ENCODE measurements at places on chromosomes 12 and 14.

GRCh38 chr12:131923260-131923659 is 5.8 kb upstream of the PUS1 start:
- no peak overlapping the region for H3K27ac ChIP-seq
- H3K4me3 ChIP-seq, result no peak overlapping the region
- peaks cover 50% of the 10 kb centered on the region for H3K36me3 ChIP-seq
- no peaks in the 10 kb centered on the region for H3K27me3 ChIP-seq

DNA sequence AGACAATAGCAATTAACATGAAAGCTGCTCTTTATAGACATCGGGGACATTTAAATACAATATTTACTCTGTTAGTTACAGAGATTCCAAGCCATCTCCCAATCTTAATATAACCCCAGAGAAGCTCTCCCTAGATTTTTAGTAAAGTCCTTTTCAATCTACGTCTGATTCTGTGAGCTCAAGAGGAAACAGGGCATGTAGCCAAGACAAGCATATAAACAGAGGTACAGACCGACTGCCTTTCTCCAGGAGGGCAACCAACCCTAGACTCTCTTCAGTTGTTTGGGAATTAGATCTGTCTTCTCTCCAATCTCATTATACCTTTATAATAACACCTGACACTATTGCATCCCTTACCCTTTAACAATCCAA is 57.4 kb downstream of the TMTC1 start:
- H3K4me3 ChIP-seq, result no peak overlapping the region
- peaks cover 8% of the 10 kb centered on the region for H3K36me3 ChIP-seq
- no peaks in the 10 kb centered on the region for H3K27me3 ChIP-seq
- peak overlapping the region; percentile 79 for H3K27ac ChIP-seq
- ATAC-seq, result no peak
- H3K4me1 ChIP-seq, result peaks cover 69% of the 10 kb centered on the region

GRCh38 chr12:126349383-126349782 is 1284.1 kb downstream of the AACS start:
- no peaks in the 10 kb centered on the region for H3K4me1 ChIP-seq
- no peaks in the 10 kb centered on the region for H3K27me3 ChIP-seq
- no peaks in the 10 kb centered on the region for H3K36me3 ChIP-seq
- no peak for ATAC-seq
- H3K27ac ChIP-seq, result no peak overlapping the region

- peaks cover 7% of the 10 kb centered on the region for H3K4me1 ChIP-seq
- no peaks in the 10 kb centered on the region for H3K36me3 ChIP-seq
- peaks cover 5% of the 10 kb centered on the region for H3K27me3 ChIP-seq
Observed at GRCh38 chr14:72514660-72515025, 379.3 kb downstream of the DPF3 start.

DNA sequence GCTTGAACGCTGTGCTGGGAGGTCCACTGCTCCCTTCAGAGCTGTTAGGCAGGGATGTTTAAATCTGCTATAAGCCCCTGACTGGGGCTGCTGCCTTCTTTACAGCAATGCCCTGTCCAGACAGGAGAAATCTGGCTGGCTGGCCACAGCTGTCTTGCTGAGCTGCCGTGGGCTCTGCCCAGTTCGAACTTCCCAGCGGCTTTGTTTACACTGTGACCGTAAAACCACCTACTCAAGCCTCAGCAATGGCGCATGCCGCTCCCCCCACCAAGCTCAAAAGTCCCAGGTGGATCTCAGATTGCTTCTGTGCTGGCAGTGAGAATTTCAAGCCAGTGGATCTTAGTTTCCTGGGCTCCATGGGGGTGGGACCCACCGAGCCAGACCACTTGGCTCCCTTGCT is 35.8 kb downstream of the CKAP4 start:
- H3K27me3 ChIP-seq, result peaks cover 20% of the 10 kb centered on the region
- no peak overlapping the region for H3K4me3 ChIP-seq
- H3K27ac ChIP-seq, result no peak overlapping the region

- H3K4me3 ChIP-seq, result no peak overlapping the region
- ATAC-seq, result no peak
- H3K27me3 ChIP-seq, result no peaks in the 10 kb centered on the region
- H3K36me3 ChIP-seq, result no peaks in the 10 kb centered on the region
- no peak overlapping the region for H3K27ac ChIP-seq
Observed at GRCh38 chr14:70917633-70918032, 10.4 kb downstream of the PCNX1 start.

GRCh38 chr14:74019408-74020137 is 424 bp downstream of the BBOF1 start:
- H3K36me3 ChIP-seq, result peaks cover 4% of the 10 kb centered on the region
- no peak for ATAC-seq
- H3K27me3 ChIP-seq, result no peaks in the 10 kb centered on the region
- H3K4me1 ChIP-seq, result peaks cover 25% of the 10 kb centered on the region
- peak overlapping the region; percentile 94 for H3K4me3 ChIP-seq

DNA sequence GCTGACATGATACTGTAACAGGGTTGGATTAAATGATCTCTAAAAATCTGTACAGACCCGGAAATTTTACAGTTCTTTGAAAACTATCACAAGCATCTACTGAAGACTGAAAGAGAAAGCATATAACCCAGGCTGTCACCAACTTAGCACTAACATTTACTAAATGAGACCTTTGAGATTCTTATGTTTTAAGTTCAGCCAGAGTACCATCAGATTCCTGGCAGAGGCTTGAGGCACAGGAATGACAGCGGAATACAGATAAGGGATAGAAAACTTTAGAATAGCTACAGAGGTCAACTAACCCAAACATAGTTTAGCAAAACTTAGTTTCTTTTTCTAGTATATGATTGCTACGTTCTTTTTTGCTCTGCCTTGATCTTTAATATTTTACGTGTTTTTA is 91.6 kb upstream of the FERMT2 start:
- no peaks in the 10 kb centered on the region for H3K36me3 ChIP-seq
- ATAC-seq, result no peak
- H3K27me3 ChIP-seq, result no peaks in the 10 kb centered on the region

GRCh38 chr14:75292886-75293285 is 14.3 kb downstream of the FOS start:
- H3K36me3 ChIP-seq, result no peaks in the 10 kb centered on the region
- peak overlapping the region; percentile 96 for H3K27ac ChIP-seq
- H3K27me3 ChIP-seq, result no peaks in the 10 kb centered on the region

- peaks cover 6% of the 10 kb centered on the region for H3K4me1 ChIP-seq
- H3K36me3 ChIP-seq, result no peaks in the 10 kb centered on the region
- peak overlapping the region; percentile 72 for H3K27ac ChIP-seq
- peak; percentile 2 for ATAC-seq
- H3K4me3 ChIP-seq, result peak overlapping the region; percentile 59
Observed at GRCh38 chr12:65168681-65169319, 583 bp upstream of the LEMD3 start.

GRCh38 chr12:13218641-13219040 is 22.1 kb downstream of the EMP1 start:
- no peak overlapping the region for H3K27ac ChIP-seq
- H3K36me3 ChIP-seq, result no peaks in the 10 kb centered on the region
- no peaks in the 10 kb centered on the region for H3K27me3 ChIP-seq
- no peak for ATAC-seq

- peaks cover 3% of the 10 kb centered on the region for H3K4me1 ChIP-seq
- ATAC-seq, result peak; percentile 88
- no peak overlapping the region for H3K4me3 ChIP-seq
Observed at GRCh38 chr14:29805415-29806123, 122.1 kb downstream of the PRKD1 start.

GRCh38 chr12:47159348-47159747 is 79.6 kb upstream of the AMIGO2 start:
- H3K36me3 ChIP-seq, result no peaks in the 10 kb centered on the region
- ATAC-seq, result no peak
- H3K4me3 ChIP-seq, result no peak overlapping the region
- no peaks in the 10 kb centered on the region for H3K27me3 ChIP-seq
- peaks cover 4% of the 10 kb centered on the region for H3K4me1 ChIP-seq
- no peak overlapping the region for H3K27ac ChIP-seq

DNA sequence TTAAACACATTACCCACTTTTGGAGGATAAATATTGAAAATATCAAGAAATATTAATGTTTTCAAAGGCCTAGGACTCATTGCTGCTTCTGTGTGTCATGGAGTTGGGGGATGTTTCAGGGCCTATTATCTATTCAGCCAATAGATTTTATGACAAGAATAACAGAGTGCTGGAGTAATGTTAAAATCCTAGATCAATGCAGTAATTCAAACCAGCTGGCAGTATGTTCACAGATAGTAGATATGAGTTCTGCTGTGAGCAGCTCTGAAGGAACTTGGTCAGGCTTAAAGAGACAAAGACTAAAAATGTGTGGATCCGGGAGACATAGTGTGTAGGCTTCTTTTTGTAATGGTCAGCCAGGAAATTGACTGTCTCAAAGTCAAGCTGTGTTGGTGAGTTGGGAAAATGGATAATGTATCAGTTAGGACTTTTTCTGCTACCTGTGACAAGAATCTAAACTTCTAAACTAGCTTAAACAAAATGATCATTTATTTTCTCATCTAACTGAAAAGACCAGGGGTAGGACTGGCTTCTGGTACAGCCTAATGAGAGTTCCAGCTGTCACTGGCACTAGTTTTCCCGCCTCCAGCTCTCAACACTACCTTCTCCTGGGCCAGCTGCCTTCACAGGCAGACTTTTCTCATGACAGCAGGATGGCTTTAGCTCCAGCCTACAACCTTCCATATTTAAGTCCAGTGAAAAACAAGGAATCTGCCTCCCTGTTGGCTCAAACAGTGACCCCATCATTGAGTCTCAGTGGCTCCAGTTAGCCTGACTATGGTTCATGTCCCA is 16.3 kb upstream of the POLR3B start:
- H3K4me3 ChIP-seq, result no peak overlapping the region
- H3K27me3 ChIP-seq, result no peaks in the 10 kb centered on the region
- H3K4me1 ChIP-seq, result peaks cover 19% of the 10 kb centered on the region
- H3K27ac ChIP-seq, result peak overlapping the region; percentile 64

- no peak overlapping the region for H3K27ac ChIP-seq
- H3K4me3 ChIP-seq, result no peak overlapping the region
- H3K36me3 ChIP-seq, result no peaks in the 10 kb centered on the region
- ATAC-seq, result no peak
Observed at GRCh38 chr14:86654558-86655184, 1124.7 kb downstream of the FLRT2 start.

DNA sequence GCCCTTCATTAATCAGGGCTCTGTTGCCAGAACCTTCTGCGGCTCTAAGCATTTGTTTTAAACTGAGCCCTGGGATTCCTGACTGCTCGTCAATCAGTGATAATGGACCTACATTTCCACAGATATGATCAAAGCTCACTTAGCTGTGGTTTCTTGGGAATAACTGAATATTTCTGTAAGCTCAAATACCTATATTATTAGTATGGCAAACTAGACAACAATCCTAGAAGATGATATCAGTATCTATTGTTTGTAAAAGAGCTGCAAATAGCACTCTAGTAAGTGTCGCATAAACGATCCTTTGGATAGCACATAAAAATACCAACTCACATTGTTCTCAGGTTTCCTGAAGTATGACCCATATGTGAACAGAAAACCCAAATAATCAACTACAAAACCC is 150.4 kb downstream of the PPM1H start:
- no peaks in the 10 kb centered on the region for H3K4me1 ChIP-seq
- no peak overlapping the region for H3K4me3 ChIP-seq
- no peak for ATAC-seq
- no peaks in the 10 kb centered on the region for H3K36me3 ChIP-seq
- no peak overlapping the region for H3K27ac ChIP-seq
- no peaks in the 10 kb centered on the region for H3K27me3 ChIP-seq

DNA sequence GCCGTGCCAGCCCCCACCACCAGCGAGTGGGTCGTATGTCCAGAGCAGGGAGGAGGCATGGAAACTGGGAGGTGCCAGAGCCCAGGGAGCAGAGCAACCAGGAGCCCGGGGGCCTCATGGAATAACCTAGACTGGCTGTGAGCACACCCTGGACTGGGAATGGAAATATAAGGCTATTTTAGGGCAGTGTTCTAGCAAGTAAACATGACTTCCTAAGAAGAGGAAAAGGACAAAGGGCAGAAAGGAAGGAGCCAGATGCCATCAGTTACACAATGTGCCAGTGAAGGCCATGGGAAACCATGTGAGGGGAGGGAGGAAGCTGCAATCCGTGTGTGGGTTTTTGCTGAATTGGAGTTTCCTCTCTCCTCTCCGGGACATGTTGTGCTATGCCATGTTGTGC is 18.7 kb upstream of the CPM start:
- no peaks in the 10 kb centered on the region for H3K27me3 ChIP-seq
- H3K4me3 ChIP-seq, result no peak overlapping the region
- peak; percentile 77 for ATAC-seq
- H3K4me1 ChIP-seq, result no peaks in the 10 kb centered on the region
- peak overlapping the region; percentile 30 for H3K27ac ChIP-seq

DNA sequence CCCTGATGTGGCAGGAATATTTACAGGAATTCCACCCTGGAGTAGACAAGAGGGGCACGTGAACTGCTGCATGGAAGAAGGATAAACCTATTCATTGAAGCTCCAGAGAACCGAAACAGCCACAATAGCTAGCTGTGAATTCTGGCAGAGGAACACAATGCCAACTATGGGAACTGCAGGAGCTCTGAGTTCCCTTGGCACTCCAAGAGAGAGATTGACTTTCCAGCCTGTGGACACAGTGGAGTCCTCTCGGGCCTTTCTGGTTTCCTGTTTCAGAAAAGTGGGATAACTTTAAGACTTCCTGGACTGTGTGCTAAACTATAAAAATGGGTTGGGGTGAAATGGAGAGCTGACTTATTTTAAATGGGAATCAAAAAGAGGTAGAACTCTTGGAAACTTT is 11.9 kb downstream of the CACNA2D4 start:
- peaks cover 28% of the 10 kb centered on the region for H3K27me3 ChIP-seq
- H3K4me3 ChIP-seq, result no peak overlapping the region
- no peaks in the 10 kb centered on the region for H3K36me3 ChIP-seq
- H3K4me1 ChIP-seq, result peaks cover 8% of the 10 kb centered on the region
- H3K27ac ChIP-seq, result no peak overlapping the region

DNA sequence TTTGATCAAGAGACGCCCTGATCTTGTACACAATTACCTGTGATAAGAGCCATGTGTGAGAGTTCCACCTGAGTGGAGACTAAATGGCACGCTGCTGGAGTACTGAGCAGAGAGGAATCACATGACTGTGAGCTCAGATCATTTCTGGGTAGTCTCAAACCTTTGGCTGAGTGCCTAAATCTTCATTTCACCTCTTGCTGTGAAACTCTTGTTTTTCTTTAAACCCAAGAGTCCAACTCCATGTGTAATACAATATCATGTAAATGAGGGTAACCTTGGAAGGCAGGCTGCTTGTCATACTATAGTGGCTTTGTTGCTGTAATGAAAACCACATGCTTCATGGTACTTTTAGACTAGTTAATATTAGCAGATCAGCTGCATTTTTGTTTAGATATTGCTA is 156.9 kb downstream of the CAND1 start:
- ATAC-seq, result no peak
- H3K4me1 ChIP-seq, result no peaks in the 10 kb centered on the region
- H3K27ac ChIP-seq, result no peak overlapping the region
- no peak overlapping the region for H3K4me3 ChIP-seq
- H3K27me3 ChIP-seq, result no peaks in the 10 kb centered on the region

- no peaks in the 10 kb centered on the region for H3K36me3 ChIP-seq
- no peaks in the 10 kb centered on the region for H3K4me1 ChIP-seq
- H3K4me3 ChIP-seq, result no peak overlapping the region
- H3K27ac ChIP-seq, result no peak overlapping the region
Observed at GRCh38 chr14:61179061-61179690, 102.0 kb downstream of the TMEM30B start.

All from gastroesophageal sphincter (tissue), 4 donors.